T-helper 1 cell (primary cell): ENCODE measurements at places on chromosomes 7 and 10.

DNA sequence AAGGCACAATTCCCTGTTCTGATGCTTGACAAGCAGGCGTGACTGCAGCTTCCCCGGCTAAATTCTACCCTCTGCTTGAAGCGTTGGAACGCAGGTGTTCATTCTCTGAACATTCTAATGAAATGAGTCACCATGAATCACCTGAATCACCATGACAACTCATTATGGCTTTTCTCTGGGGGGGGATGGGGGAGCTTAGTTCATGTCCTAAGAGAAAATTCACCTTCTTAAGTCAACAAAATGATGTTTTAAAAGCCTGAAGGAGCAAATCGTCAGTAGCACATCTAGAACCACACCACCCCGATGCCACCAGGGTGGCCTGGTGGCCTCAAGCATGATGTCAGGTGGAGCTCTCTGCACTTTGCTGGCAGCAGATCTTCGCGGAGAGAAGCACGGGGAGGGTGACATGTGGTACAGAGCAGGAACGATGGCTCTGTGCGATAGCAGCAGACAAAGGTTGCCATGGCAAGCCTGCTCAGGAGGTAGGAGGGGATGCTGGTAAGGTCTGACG, 33.7 kb downstream of the DDC start:
- DNase-seq = no peak

GRCh38 chr10:97013983-97014382, 171.8 kb downstream of the SLIT1 start:
- DNase-seq = no peak

GRCh38 chr7:50584386-50584785, 19.2 kb upstream of the DDC start:
- no peak for DNase-seq

- no peak for DNase-seq
These were observed 83.0 kb downstream of the C1GALT1 start for GRCh38 chr7:7265081-7266075.

- DNase-seq = no peak
These were observed 135.8 kb downstream of the TEX36 start for GRCh38 chr10:125547010-125547650.
